ENCODE measurements at places on chromosomes 6 and 20. TPM values are rescaled to one million over a fixed set of nuclear protein-coding genes. Genes with fewer than 3 reads are reported as not detected.
A peak's percentile ranks its signal among the peaks of the same experiment; 100 is the strongest.

The SLC17A2 gene
- not detected for polyA plus RNA-seq

The CPXM1 gene
- not detected for polyA plus RNA-seq

The EPHA7 gene
- not detected for polyA plus RNA-seq

The OPN5 gene
- polyA plus RNA-seq, result not detected

The KCNQ2 gene
- not detected for polyA plus RNA-seq

The WFDC10A gene
- polyA plus RNA-seq, result not detected

The NCOA5 gene
- polyA plus RNA-seq, result 9.0 TPM

The LAMA2 gene
- polyA plus RNA-seq, result not detected

The GMNN gene
- 5.2 TPM for polyA plus RNA-seq

The KIF13A gene
- polyA plus RNA-seq, result 15.4 TPM

The NHSL1 gene
- polyA plus RNA-seq, result 0.51 TPM

GRCh38 chr20:4989570-4989969, 11.7 kb downstream of the SLC23A2 start:
- no peak for DNase-seq

DNA sequence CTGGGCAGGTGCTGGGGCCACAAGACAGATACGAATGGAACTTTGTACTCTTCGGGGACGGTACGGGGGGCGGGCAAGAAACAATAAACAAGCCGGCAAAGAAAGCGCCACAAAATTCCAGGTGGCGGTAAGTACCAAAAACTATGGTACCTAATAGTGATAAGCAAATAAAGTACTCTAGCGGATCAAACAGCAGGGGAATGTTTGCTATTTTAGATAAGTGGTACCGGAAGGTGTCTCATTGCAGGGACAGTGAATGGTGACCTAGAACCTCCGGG, 15.1 kb upstream of the RIPK1 start:
- DNase-seq, result no peak

DNA sequence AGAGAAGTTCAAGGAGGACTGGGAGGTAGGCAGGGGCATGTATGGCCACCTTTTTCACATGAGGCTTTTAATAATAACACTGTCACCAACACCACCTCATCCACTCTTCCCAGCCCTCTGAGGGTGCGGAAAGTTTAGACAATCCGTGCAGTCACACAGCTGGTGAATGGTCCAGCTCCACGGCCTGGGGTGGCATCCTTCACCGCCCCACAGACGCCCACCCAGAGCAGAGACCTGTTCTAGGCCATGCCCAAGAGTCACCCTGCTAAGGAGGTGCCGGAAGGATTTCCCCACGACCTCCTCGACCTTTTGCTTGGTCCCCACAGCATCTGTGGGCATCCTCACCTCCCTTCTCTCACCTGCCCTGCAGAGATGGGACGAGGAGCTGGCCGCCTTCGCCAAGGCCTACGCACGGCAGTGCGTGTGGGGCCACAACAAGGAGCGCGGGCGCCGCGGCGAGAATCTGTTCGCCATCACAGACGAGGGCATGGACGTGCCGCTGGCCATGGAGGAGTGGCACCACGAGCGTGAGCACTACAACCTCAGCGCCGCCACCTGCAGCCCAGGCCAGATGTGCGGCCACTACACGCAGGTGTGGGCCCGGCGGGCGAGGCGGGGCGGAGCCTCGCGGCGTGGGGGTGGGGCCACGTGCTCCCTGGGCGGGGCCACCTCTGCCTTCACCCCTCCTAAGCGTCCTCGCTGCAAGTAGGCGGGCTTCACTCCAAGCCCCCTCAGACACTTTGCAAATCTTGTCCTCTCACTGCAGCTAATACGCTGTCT, 4.4 kb downstream of the PI16 start:
- no peak for DNase-seq

- DNase-seq, result no peak
These were observed 146.4 kb downstream of the AKAP7 start for GRCh38 chr6:131281471-131282270.

GRCh38 chr6:35960187-35960586, 39.3 kb upstream of the SRPK1 start:
- no peak for DNase-seq

DNA sequence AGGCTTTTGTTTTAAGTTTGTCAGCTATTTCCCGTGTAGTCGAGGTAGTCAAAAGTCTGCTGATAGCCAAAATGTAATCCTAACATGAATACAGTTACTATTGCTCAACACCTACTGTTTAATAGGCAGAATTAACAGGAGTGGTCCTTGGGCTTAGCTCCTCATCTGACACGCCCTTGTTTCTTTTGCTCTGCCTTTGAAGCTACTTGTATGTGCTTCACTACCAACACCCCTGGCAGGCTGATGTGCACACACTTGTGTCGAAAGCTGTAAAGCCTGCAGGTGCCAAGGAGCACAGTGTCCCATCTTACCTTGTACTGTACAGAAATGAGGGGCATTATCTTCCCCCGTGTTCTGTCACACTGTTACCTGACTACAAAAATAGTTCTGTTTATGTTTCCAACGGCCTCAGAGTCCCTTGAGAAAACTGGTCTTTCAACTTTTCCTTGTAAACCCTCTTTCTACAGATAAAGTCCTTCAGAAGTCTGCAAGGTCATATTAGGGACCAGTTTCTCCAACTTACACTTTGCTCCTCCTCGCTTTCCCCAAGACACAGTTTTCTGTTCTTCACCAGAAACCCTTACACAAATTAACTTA, 9.3 kb downstream of the SDHAF4 start:
- no peak for DNase-seq

- no peak for DNase-seq
These were observed 21.7 kb downstream of the TRAF3IP2 start for GRCh38 chr6:111583986-111584385.

DNA sequence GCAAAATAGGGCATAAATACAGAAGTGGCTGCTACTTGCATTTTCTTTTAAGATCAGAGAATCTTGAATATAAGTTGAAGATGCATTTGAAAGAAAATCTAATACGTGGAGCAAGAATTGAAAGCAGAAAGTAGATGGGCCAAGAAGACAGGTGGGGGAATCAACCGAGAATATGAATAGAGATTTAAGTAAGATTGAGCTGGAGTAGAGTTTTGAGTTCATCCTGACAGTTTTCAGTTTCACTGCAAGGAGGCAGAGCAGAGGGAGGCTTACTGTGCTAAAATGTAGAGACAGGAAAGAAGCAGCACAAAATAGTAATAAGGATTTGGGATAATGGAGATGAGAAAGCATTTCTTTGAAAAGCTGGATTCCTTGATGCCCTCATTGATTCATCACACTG, 214.5 kb downstream of the GJA1 start:
- DNase-seq, result no peak

- no peak for DNase-seq
These were observed 8.7 kb downstream of the PLAGL1 start for GRCh38 chr6:143999406-143999805.

- no peak for DNase-seq
These were observed 9.6 kb downstream of the SLC18B1 start for GRCh38 chr6:132788658-132789395.

GRCh38 chr20:60904730-60905129, 347.3 kb upstream of the CDH4 start:
- no peak for DNase-seq

DNA sequence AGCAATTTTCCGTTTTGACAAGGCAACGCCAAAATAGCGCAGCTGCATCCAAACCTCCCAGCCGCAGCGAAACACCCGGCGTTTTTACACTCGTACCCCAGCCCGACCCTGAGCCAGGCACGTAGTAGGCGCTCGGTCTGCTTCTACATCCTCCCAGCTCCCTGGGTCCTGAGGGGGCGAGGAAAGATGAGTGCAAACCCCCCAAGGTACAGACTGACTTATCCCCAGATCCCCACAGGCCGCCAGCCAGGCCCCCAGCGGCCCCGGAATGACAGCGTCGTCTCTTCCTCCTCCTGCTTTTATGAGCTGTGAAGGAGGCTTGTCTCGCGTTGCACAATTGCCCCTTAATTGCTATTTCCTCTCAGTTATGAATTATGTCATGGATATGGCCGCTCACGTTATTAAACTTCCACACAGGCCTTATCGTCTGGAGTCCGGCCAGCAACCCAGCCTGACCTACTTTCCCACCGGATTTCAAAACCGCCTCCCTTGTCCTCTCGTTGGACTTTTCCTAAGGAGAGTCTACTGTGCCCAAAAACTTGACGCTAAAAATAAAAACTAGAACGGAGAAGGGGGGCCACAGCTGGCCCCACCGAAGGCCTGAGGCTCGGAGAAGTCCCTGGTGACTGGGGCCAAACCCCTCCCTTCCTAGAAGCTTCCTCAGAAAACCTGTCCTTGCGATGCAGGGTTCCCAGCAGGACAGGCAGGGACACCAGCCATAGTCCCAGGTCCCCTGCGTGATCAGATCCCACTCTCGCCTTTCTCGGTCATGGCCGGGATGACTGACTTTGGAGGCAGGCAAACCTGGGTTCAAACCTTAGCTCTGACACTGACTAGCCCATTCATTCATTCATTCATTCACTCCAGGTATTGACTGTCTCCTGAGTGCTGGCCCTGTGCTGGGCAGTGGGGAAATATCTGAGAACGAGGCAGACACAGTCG, 130.9 kb upstream of the PTPN1 start:
- DNase-seq, result peak; percentile 90

DNA sequence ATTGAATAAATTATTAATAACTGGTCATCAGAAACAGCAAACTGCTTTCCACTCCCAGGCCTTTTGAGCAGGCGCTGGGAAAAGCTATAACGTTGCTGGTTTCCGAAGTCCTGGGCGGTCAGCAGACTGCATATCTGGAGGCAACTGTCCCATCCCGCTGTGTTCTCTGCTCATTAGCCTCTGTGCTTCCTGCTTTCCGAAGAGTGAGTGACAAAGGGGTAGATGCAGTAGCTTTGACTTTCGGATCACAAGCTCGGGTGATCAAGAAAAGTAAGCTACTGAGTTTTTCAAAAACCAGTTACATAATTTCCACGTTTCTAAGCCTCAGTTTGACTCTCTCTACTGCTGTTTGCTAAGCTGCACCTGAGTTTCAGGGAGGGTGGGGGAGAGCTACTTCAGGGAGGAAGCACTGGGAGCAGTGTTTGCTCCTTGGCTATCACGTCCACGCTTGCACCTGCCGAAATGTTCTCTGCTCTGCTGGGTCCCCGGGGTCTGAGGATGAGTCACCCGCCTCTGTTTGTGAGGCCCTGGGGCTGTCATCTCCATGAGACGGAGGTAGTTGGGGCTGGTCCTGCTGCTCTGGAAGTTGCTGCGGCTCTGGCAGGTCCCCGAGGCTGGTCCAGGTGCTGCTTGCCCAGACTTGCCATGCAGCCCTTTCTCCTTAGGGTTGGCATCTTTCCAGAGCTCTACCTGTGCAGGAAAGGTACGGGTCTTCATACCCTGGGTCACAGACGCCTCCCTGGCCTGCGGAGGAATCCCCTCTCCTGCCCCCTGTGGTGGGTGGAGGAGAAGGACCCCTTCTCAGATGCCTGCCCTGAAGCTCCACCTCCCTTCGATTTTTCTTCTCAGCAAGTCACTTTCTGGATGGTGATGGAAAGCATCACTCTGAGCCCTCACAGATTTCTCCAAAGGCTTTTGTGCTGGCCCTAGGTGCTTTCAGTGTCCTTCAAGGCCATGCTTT, 220.0 kb downstream of the QKI start:
- DNase-seq, result no peak

DNA sequence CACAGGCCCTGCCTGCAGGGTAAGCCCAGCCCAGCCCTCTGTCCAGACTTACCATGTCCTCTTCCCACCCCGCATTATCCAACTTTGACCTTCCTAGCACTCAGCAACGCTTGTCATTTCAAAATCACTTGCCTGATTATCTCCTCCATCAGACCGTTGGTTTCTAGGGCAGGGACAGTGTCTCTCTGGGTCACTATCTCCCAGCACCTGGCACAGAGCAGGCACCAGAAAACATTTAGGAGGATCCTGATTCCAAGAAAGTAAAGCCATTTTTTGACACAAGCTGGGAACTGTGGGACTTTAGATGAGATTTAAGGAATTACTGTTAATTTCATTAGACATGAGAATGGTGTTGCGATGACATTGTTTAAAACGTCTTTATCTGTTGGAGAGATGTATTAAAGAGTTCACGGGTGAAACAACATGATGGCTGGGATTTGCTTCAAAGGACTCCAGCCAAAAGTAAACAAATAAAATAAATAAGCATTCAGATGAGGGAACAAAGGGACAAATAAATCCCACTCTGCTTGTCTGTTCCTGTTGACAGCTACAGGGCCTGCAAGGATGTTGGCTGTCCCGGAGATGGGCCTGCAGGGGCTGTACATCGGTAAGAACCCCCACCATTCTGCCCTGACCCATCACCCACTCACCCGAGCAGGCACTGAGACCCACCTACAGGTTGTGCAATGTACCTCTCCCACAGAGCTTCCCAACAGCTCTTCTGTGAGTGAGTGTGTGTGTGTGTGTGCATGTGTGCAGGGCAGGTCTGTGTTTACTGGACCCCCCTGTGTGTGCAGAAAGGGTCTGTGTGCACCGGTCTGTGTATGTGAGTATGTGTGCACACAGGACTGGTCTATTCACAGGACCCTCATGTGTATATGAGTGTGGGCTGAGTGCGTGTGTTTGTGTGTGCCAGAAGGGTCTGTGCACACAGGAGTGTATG, 5.9 kb downstream of the HSPA12B start:
- DNase-seq, result no peak

- no peak for DNase-seq
These were observed 17.6 kb downstream of the TFAP2B start for GRCh38 chr6:50836231-50836630.

DNA sequence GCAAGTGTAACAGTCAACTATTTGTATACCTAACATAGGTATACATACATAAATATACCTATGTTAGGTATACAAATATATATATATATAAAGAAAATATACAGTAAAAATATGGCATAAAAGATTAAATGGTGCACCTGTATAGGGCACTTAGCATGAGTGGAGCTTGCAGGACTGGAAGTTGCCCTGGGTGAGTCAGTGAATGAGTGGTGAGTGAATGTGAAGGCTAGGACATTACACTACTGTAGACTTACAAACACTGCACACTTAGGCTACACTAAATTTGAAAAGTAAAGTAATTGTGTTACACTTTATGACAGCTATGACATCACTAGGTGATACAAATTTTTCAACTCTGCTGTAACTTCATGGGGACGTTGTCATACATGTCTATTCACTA, 65.6 kb downstream of the CDC5L start:
- DNase-seq, result no peak

GRCh38 chr6:3919130-3919628, 70.0 kb downstream of the FAM50B start:
- DNase-seq, result no peak

DNA sequence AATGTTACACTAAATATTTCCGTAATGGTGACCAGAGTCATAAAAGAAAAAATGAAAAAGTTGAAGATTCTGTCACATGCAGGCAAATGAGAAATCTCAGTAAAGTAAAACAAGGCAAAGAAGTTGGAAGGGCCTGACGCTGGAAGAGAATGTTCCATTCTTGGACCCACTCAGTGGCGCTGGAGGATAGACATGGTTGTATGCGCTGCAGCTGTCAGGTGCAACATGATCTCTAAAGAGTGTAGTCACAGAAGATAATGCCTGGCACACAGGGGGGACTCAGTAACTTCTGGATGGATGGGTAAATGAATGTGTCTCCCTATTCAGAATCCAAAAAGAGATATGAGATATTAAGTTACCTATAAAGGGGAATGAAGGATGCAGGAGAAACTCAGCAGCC, 116.3 kb downstream of the FAXC start:
- no peak for DNase-seq

GRCh38 chr20:57167971-57168701, 98.3 kb downstream of the BMP7 start:
- DNase-seq, result no peak

- DNase-seq, result no peak
These were observed 44.0 kb downstream of the MAP7 start for GRCh38 chr6:136506124-136506799.

Measured in CD14-positive monocyte (primary cell).